ENCODE measurements at places on chromosomes 4 and X.

DNA sequence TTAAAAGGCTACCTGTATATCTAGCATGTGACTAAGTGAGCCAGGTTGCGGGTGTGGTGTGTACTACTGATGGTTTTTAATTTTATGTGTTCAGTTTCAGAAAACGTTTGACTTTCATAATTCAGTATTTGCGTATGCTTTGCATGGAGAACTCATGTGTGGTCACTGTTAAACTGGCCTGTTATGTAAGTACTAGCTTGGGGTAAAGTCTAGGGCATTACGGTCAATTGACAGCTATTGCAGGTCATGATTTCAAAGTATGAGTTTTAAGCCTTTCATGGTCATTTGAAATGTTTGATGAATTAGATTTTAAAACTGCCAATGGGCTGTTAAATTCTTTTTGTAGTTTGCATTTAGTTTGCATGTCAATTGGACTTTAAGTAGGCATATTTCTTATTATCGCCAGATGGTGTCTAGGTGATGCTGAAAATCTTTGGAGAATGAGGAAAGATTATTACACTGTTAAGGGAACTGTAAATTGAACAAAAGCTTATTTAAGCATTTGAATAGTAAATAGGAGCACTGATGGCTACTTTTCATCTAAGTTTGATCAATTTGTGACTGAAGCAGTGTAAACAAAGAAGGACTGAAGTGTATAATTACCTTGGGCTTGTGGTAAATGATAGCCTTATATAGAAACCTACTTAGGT, 563.4 kb downstream of the DACH2 start:
- DNase-seq, result no peak

- no peak for DNase-seq
These were observed 89.0 kb downstream of the SH3KBP1 start for GRCh38 chrX:19798423-19798822.

DNA sequence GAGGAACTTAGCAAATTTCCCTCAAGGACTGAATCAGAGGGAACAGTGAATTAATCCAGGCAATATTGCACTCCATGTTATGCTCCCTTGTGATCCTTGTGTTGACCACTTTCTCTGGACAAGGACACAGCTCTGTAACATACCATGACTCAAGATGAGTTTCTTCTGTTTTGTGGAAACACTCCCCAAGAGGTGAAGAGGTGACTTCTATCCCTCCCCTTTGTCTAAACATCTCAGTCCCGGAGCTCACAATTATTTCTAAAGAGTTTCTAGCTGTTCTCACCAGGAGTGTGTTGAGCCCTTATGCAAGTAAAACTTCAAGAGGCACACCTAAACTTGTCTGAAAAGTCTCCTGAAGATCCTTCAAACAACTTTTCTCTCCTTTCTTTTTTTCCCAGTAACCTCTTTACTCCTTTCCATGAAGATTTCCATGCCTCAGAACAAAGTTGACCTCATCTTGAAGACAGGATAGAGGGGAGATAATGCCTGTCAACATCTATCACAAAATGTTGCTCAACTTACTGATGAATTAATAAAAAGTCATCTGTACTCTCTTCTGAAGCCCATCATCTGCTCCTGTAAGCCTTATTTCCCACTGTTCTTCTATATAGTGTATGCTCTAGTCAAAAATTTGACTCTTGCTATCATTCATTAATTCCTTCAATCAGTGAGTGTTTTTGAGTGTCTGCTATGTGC, 429.1 kb downstream of the SPRY1 start:
- DNase-seq, result no peak

- no peak for DNase-seq
These were observed 236.2 kb upstream of the NUDT6 start for GRCh38 chr4:123158576-123158975.

- DNase-seq, result no peak
These were observed 185.5 kb upstream of the RBPJ start for GRCh38 chr4:26135331-26135730.

DNA sequence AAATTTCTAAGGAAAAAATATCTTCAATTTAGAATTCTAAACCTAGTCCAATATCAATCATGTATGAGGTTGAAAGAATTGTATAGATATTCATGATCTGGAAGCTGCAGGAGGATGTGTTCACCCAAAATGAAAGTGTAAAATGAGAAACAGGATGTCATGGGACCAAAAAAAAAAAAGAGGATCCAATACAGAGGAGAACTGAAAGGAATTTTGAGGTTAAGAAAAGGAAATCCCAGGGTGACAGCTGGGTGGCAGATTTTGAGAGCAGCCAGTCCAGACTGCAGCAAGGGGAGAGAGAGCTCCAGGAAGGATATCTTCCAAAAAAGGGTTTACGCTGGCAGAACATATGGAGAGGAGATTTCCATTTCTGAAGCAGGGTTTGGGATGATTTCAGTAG, 38.9 kb downstream of the TLR10 start:
- no peak for DNase-seq

DNA sequence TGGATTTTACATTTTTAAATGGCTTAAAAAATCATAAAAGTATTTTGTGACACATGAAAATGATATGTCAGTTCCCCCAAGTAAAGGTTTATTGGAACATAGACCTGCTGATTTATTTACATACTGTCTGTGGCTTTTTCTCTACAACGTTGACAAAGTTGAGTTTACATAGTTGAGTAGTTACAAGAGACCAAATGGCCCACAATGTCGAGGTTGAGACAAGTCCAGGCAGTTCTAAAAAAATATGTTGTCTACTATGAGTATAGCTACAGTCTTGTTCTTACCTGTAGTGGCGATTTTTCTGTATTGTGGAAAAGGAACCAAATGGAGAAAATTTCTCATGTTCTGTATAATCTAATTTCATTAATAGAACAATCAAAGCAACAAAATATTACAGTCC, 163.2 kb downstream of the FRAS1 start:
- DNase-seq, result no peak

DNA sequence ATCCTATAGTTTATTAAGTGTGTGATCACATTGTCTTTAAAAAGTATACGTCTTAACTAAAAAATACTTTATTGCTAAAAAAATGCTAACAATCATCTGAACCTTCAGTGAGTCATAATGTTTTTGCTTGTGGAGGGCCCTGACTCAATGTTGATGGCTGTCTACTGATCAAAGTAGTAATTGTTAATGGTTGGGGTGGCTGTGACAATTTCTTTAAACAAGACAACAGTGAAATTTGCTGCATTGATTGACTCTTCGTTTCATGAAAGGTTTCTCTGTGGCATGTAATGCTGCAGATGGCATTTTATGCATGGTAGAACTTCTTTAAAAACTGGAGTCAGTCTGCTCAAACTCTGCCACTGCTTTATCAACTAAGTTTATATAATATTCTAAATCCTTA, 101.4 kb upstream of the IL15 start:
- DNase-seq, result no peak

DNA sequence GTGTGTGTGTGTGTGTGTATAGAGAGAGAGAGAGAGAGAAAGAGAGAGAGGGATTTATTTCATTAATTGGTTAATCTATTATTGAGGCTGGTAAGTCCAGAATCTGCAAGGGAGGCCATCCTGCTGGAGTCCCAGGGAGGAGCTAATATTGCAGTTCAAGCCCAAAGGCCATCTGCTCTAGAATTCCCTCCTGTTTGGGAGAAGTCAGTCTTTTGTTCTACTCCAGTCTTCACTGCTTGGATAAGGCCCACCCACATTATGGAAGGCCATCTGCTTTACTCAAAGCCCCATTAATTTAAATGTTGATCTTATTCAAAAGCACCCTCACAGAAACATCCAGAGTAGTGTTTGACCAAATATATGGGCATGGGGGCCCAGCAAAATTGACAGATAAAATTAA, 317.5 kb upstream of the RASGEF1B start:
- DNase-seq, result no peak

DNA sequence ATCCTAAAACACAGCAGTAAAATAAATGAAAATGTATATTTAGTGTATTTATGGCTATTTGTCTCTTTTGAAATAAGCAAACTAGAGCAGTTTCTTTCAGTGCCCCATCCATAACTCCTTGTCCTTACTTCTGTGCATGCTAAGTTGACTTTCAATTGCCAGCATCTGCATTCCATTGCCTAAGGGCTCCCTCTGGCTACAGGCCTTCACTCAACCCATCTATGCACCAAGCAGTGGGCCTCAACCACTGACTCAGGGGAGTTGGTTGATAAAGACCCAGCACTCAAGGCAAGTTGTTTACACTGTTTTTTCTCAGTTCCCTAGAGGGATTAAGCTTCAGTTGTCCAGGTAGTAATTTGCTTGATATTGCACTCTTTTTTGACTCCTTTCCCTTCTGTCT, 265.7 kb downstream of the IQCM start:
- no peak for DNase-seq

DNA sequence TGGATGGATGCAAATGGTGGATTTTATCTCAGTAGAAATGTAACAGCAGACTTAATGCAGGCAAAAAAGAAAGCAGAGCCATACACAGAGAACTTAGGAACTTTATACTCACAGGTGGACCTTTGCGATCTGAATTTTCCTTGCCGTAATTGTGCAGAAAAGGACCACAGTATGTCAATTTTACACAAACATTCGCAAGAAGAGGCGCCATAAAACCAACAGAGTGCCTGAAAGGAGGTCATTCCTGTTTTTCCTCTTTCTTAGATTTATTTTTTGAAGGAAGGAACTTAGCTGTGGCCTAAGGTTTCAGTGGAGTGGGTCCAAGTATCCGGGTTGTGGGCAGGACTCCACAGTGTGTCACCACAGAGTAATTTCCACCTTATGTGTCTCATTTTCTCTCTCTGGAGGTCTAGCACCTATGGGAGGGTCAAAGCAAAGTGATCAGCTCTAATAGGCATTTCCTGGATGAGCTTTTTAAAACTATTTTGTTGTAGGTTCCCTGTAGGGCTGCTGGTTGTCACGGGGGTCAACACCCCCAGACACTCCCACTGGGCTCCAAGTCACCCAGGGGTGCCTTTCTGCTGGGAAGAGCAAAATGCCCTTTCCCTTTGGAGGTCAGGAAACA, 24.7 kb upstream of the PBDC1 start:
- DNase-seq, result no peak

- DNase-seq, result no peak
These were observed 83.6 kb downstream of the MID1 start for GRCh38 chrX:10536744-10537143.

GRCh38 chr4:8689741-8690140, 97.2 kb downstream of the CPZ start:
- DNase-seq, result no peak

DNA sequence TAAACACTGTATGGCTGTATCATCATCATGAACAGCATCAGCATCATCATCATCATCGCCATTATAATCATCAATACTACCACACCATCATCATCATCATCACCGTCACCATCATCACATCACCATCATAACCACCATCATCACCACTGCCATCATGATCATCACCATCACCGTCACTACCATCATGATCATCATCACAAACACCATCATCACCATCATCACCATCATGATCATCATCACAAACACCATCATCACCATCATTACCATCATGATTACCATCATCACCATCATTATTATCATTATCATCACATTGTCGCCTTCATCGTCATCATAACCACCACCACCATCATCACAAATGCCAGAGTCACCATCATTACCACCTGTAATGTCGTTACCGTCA, 1196.9 kb downstream of the NLGN4X start:
- no peak for DNase-seq

DNA sequence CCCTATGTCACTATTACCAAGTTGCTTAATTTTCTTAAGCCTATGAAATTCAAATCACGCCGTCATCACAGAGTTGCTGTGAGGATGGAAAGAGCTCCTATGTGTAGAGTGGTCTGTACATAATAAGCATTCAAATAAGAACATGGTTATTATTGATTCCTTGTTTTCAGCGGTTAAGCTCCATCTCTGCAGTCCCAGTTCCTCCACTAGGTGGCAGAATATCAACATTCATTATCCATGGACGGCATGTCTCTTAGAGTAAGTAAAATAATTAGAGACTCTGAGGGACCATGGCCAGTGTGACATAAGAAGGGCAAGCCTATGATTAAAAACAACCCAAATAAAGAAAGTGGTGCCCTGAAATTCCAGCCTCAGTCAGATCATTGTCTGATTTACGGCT, 132.5 kb upstream of the NHS start:
- peak; percentile 90 for DNase-seq

- DNase-seq, result no peak
These were observed 559.6 kb upstream of the AMOT start for GRCh38 chrX:113400193-113400704.

DNA sequence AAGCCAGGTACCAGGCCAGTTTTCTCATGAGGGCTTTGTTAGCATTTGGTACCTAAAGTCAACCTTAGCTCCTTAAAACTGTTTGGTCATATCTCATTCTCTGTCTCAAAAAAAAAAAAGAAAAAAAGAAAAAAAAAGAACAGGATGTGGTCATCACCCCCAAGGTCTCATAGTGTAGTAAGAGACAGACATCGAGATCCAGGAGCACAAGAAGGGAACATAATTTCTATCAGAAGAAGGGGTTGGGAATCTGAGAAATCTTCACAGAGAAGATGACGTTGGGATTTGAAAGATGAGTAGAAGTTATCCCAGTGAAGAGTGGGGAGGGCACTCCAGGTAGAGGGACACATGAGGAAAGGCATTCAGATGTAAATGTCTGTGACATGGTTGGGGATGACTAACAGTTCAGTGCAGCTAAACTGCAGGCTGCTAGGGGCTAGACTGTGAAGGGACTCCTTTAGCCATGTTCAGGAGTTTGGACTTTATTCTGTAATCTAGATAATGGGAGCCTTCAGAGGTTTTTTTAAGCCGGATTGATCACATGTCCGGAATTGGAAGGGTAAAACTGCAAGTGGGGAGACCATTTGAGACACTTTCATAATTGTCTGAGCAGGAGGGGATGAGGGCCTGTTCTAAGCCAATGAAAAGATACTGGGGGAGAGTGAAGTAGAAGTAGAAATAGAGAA, 26.9 kb upstream of the GJB1 start:
- no peak for DNase-seq

GRCh38 chr4:110414561-110414920, 61.4 kb upstream of the ENPEP start:
- no peak for DNase-seq

DNA sequence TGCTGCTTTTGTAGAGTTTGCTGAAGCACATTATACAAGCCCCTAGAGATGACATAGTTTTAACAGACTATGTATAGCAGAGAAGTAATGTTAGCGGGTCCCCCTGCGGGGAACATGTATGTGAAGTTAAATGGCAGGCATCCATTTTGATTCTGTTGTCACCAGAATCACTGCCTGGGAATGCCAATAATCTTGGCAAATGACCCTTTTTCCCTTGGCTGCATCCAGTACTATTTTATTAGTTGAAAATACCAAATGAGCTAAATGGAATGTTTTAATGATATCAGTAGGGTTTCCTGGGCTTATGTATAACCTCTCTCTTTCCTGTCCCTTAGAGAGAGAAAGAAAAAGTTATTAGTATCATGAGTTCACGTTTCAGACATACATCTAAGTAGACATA, 93.6 kb downstream of the LIMCH1 start:
- DNase-seq, result no peak

- DNase-seq, result no peak
These were observed 65.8 kb downstream of the RGS12 start for GRCh38 chr4:3358656-3359055.

GRCh38 chr4:8729408-8730149, 137.0 kb downstream of the CPZ start:
- DNase-seq, result no peak

- DNase-seq, result no peak
These were observed 187.7 kb upstream of the LNX1 start for GRCh38 chr4:53779025-53779424.

- no peak for DNase-seq
These were observed 50.3 kb downstream of the SH3RF1 start for GRCh38 chr4:169220447-169220846.
